Suprapubic skin (tissue), 4 donors: ENCODE measurements at places on chromosomes 4 and X. TPM values are rescaled to one million over a fixed set of nuclear protein-coding genes. Genes with fewer than 3 reads are reported as not detected.
A peak's percentile ranks its signal among the peaks of the same experiment; 100 is the strongest.

DNA sequence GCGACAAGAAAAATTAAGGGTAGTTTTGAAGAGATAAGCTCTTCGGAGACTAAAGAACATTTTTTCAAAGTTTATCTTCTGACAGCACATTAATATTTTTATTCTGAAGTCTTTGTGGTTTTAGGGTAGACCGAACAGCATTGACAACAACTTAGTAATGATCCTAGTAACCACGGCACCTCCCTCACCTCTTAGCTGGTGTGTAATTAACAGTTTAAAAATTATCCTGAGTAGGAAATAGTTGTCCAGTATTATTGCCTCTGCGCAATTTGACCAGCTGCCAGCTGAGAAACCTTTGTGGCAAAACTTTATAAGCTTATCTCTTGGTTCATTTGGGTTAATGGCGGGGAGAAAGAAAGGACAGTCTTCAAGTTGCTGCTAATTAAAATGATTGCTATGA is 213.6 kb downstream of the CBLL2 start:
- no peak overlapping the region for H3K27ac ChIP-seq
- DNase-seq: no peak
- no peaks in the 10 kb centered on the region for H3K4me1 ChIP-seq
- no peak overlapping the region for H3K4me3 ChIP-seq

DNA sequence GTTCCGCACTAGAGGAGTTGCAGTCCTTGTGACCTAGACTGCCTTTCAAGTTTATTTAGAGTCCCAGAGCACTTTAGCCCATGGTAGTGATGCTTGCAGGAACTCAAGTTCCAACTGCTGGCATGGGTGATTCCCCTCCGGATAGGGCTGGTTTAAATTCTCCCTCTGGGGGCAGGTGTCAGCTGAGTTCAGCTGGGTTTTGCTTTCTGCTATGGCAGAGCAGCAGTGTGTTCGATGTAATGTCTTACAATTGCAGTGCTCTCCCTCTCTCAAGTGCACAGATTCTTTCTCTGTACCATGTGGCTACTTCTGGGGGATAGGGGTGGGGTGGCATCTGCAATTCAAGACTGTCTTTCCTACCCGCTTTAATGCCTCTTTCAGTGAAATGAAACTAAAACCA is 164.8 kb upstream of the ZIC3 start:
- no peak overlapping the region for H3K27ac ChIP-seq
- H3K27me3 ChIP-seq: no peaks in the 10 kb centered on the region
- no peak for DNase-seq
- no peak overlapping the region for H3K4me3 ChIP-seq
- H3K4me1 ChIP-seq: no peaks in the 10 kb centered on the region
- H3K36me3 ChIP-seq: no peaks in the 10 kb centered on the region

- no peak overlapping the region for H3K4me3 ChIP-seq
- H3K4me1 ChIP-seq: no peaks in the 10 kb centered on the region
- H3K27me3 ChIP-seq: no peaks in the 10 kb centered on the region
- no peaks in the 10 kb centered on the region for H3K36me3 ChIP-seq
- H3K27ac ChIP-seq: no peak overlapping the region
These were observed 324.8 kb upstream of the INTU start for GRCh38 chr4:127307996-127308395.

GRCh38 chr4:58636381-58636780 is 1526.2 kb upstream of the IGFBP7 start:
- no peaks in the 10 kb centered on the region for H3K4me1 ChIP-seq
- DNase-seq: no peak
- no peaks in the 10 kb centered on the region for H3K36me3 ChIP-seq
- H3K27me3 ChIP-seq: no peaks in the 10 kb centered on the region
- no peak overlapping the region for H3K4me3 ChIP-seq

- DNase-seq: no peak
- no peaks in the 10 kb centered on the region for H3K27me3 ChIP-seq
- no peaks in the 10 kb centered on the region for H3K4me1 ChIP-seq
- H3K36me3 ChIP-seq: no peaks in the 10 kb centered on the region
- H3K27ac ChIP-seq: no peak overlapping the region
These were observed 27.2 kb upstream of the C4orf17 start for GRCh38 chr4:99483636-99484035.

DNA sequence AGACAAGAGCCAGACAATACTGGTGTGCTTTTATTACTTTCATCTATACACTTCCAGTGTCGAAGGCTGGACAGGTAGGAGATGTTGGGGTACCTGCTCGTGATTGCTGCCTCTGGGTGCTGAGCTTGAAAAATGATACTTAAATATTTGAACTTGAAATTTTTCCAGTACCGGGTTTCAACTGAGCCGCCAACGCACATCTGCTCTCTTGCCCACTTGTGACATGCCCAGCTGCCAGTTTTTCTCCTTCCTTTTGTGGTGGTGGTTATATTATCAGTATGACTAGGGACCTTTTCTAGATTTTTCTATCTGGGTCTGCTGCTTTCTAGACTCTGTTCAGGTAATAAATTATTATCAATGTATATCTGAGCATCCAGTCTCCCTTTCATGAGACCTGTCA is 3.4 kb downstream of the OGT start:
- H3K27ac ChIP-seq: no peak overlapping the region
- peak overlapping the region; percentile 70 for H3K4me3 ChIP-seq
- no peaks in the 10 kb centered on the region for H3K27me3 ChIP-seq
- no peak for DNase-seq
- peaks cover 40% of the 10 kb centered on the region for H3K4me1 ChIP-seq

DNA sequence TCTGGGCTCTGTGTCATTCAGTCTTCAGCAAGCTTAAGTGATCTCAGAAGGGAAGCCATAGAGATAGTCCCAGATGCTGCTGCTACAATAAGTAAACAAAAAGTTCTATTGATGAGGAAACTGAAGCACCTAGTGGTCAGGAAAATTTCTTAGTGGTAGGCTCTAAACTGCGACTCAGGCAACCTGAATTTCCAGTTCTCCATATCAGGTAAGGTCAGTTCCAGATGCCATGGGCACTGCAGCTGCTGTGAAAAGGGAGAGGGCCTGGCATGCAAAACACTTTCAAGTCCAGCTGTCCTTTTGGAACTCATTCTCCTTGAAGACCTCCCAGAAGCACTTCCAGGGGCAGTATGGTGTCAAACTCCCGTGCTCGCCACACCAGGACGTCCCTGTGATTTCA is 46.2 kb downstream of the REELD1 start:
- H3K4me3 ChIP-seq: no peak overlapping the region
- no peaks in the 10 kb centered on the region for H3K4me1 ChIP-seq
- H3K27me3 ChIP-seq: no peaks in the 10 kb centered on the region

DNA sequence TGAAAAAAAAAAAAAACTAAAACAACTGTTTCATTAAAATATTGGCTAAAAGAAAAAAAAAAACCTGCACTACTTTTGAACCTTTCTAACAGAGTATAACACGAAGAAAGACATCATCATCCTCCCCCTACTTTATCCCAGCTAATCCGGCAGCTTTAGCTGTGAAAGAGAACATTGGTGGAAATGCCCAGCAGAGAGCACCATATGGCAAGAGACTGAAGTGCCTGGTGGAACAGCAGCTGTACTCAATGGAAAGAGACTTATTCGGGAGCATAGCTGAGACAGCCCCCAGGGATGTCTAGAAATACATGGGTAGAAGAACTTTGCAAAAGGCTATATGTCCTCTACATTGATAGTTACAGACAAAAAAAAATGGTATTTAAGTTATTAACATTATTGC is 30.3 kb downstream of the STPG2 start:
- DNase-seq: no peak
- no peak overlapping the region for H3K4me3 ChIP-seq
- no peaks in the 10 kb centered on the region for H3K36me3 ChIP-seq
- no peaks in the 10 kb centered on the region for H3K27me3 ChIP-seq
- no peak overlapping the region for H3K27ac ChIP-seq
- no peaks in the 10 kb centered on the region for H3K4me1 ChIP-seq

GRCh38 chr4:173243917-173244658 is 75.5 kb downstream of the GALNT7 start:
- H3K27me3 ChIP-seq: no peaks in the 10 kb centered on the region
- no peaks in the 10 kb centered on the region for H3K4me1 ChIP-seq
- no peak overlapping the region for H3K27ac ChIP-seq

DNA sequence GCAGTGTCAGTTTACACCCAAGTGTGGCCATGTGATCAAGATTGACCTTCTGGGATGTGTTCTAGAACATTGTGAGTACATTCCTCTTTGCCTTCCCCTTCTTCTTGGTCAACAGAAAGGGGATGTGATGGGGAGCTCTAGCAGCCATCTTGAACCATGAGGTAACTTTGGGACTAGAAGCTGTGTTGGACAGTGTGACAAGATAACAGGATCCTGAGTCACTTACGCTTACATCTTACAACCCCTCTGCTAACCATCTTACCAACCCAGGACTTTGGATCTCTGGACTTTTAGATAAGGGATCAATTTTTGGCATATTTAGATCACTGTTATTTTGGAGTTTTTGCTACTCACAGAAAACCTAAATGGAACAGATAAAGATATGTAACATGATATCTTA is 625.6 kb downstream of the BCOR start:
- no peaks in the 10 kb centered on the region for H3K27me3 ChIP-seq
- no peak overlapping the region for H3K4me3 ChIP-seq
- H3K4me1 ChIP-seq: peaks cover 3% of the 10 kb centered on the region
- no peak for DNase-seq

DNA sequence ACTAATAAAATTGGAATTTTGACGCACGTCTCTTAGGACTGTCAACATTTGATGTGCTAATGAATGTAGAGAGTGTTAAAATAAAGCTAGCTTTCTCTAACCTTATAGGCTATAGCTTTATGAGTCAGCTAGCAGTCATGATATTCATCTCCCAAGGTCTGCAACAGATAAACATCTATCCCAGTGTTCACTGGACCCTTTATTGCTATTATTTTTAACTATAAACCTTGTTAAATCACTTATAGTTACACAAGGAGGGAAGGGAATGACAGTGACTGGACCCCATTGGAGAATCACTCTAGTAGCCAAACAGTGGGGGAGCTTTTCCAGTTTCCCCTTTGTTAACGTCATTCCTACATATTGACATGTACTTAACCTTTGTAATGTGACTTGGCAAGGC is 67.9 kb upstream of the SHISA3 start:
- no peak overlapping the region for H3K27ac ChIP-seq
- H3K4me1 ChIP-seq: no peaks in the 10 kb centered on the region
- H3K4me3 ChIP-seq: no peak overlapping the region
- no peaks in the 10 kb centered on the region for H3K27me3 ChIP-seq
- no peaks in the 10 kb centered on the region for H3K36me3 ChIP-seq
- no peak for DNase-seq

DNA sequence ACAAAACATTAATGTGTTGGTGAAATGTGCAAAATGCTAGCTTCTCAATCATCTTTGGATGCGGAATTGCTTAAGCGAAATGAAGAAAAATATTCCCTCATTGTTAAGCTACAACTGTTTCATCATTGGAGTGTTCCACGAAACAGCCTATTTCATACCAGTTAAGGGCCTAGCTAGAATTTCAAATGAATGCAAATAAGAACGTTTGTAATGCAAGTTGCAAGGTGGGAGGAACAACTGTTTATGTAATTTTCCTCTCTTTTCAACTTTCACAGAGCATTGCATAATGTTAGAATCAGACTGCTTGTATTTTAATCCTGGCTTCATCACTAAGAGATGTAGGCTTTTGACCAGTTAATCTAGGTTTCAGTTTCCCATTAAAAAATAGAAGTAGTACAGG is 480.1 kb downstream of the IL1RAPL1 start:
- DNase-seq: no peak
- H3K27ac ChIP-seq: no peak overlapping the region
- no peaks in the 10 kb centered on the region for H3K27me3 ChIP-seq
- no peaks in the 10 kb centered on the region for H3K36me3 ChIP-seq
- no peaks in the 10 kb centered on the region for H3K4me1 ChIP-seq
- no peak overlapping the region for H3K4me3 ChIP-seq

GRCh38 chr4:177313263-177313662 is 3.6 kb downstream of the NEIL3 start:
- H3K27ac ChIP-seq: no peak overlapping the region
- peaks cover 13% of the 10 kb centered on the region for H3K4me1 ChIP-seq
- H3K4me3 ChIP-seq: no peak overlapping the region
- no peaks in the 10 kb centered on the region for H3K27me3 ChIP-seq
- H3K36me3 ChIP-seq: no peaks in the 10 kb centered on the region

GRCh38 chr4:139858436-139859205 is 193.0 kb downstream of the MGST2 start:
- no peak overlapping the region for H3K27ac ChIP-seq
- no peaks in the 10 kb centered on the region for H3K4me1 ChIP-seq
- H3K4me3 ChIP-seq: no peak overlapping the region
- H3K27me3 ChIP-seq: no peaks in the 10 kb centered on the region
- H3K36me3 ChIP-seq: no peaks in the 10 kb centered on the region

GRCh38 chrX:151753313-151754046 is 18.9 kb downstream of the CNGA2 start:
- no peak overlapping the region for H3K27ac ChIP-seq
- DNase-seq: peak; percentile 67
- H3K27me3 ChIP-seq: no peaks in the 10 kb centered on the region
- peaks cover 6% of the 10 kb centered on the region for H3K4me1 ChIP-seq

GRCh38 chr4:181582595-181582994 is 660.6 kb upstream of the TENM3 start:
- H3K4me3 ChIP-seq: no peak overlapping the region
- no peak for DNase-seq
- no peaks in the 10 kb centered on the region for H3K27me3 ChIP-seq
- H3K27ac ChIP-seq: no peak overlapping the region
- no peaks in the 10 kb centered on the region for H3K4me1 ChIP-seq
- H3K36me3 ChIP-seq: no peaks in the 10 kb centered on the region

DNA sequence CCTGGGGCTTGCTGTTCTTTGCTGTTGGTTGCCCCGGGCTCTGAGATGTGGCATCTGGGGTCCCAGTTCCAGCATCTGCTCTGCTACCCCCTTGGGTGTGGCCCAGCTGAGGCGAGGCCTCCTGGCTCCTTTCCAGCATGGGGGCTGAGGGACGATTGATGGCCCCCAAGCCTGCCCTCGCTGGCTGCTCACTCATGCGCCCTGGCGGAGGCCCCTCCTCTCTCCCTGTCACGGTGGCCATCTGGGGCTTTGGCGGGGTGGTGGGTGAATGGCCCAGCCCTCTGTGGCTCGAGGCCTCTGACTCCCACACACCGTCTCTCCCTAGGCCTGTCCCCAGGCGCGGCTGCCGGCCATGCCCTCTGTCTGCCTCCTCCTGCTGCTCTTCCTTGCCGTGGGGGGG is 1.8 kb downstream of the PLXNA3 start:
- DNase-seq: no peak
- H3K4me3 ChIP-seq: peak overlapping the region; percentile 62
- no peak overlapping the region for H3K27ac ChIP-seq
- H3K27me3 ChIP-seq: no peaks in the 10 kb centered on the region
- peaks cover 28% of the 10 kb centered on the region for H3K36me3 ChIP-seq
- H3K4me1 ChIP-seq: peaks cover 20% of the 10 kb centered on the region

GRCh38 chr4:100982345-100982744 is 365.0 kb downstream of the PPP3CA start:
- H3K4me3 ChIP-seq: no peak overlapping the region
- H3K4me1 ChIP-seq: peaks cover 6% of the 10 kb centered on the region
- DNase-seq: no peak

The CACNA1F gene
- not detected for total RNA-seq

The AVPR2 gene
- 2.4 TPM for total RNA-seq

The STARD8 gene
- total RNA-seq: 2.0 TPM

The HS6ST2 gene
- 0.24 TPM for total RNA-seq

The GPR50 gene
- total RNA-seq: not detected

The CHRDL1 gene
- 23.4 TPM for total RNA-seq

The CFI gene
- 2.0 TPM for total RNA-seq
